GM12878 (cell line): ENCODE measurements at places on chromosomes 11 and 22. TPM values are rescaled to one million over a fixed set of nuclear protein-coding genes. Genes with fewer than 3 reads are reported as not detected.

DNA sequence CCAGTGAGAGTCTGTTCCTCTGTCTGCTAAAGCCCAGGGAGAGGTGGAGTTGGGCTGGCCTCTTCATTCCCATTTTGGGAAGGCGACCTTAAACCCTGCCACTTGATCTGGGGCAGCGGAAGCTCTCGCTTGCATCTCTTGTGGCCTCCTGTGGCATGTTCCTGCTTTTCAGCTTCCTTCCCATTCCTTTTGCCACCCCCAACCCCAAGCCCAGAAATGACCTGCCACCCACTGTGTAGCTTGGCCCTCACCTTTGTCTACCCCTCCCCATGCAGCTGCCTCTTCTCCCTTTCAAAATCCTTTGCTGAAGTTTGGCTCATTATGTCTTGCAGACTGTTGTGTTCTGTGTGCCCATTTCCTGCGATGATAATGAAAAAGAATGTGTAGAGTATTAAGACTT, 110.2 kb downstream of the DBX1 start:
- DNase-seq = no peak

- no peak for DNase-seq
These were observed 3.3 kb upstream of the BCL9L start for GRCh38 chr11:118928870-118929500.

DNA sequence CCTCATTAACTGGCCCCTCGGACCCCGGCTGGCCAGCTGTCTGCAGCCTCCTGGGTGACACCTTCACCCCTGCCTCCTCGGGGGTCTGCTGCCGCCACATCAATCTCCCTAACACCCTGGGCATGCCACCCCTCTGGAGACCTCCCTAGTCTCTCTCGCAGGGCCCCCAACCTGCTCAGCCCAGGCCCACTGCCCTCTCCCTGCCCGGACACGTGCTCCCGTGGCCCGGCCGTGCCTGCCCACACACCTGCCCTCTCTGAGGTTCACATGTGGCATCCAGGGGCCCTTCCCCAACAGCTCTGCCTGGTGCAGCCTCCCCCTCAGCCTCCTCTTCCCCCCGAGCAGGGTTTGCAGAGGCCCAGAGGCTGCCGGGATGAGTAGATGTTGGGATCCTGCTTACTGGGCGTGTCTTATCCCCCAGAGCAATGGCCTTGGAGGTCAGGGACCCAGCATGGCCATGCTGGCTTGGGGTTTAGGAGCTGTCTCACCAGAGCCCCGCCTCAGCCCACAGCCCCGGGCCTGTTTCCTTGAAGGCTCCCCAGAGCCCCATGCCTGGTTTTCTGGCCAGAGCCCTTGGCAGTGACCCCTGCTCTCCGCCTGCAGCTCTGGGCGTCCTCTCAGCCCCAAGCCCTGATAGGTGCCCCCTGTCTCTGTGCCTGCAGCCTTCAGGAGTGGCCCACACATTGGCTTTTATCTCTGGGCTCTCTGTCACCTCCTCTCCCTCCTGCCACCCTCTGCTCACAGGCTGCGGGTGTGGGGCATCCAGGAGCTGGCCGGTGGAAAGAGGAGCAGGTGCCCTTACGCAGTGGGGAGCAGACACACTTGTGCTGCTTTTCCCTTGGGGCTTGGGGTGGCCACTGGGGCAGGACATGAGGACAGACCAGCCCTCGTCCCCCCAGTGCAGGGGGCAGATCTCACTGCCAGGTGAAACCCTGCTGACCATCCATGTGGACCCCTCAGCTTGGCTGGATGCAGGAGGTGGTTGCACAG, 25.7 kb upstream of the SEPTIN5 start:
- no peak for DNase-seq

DNA sequence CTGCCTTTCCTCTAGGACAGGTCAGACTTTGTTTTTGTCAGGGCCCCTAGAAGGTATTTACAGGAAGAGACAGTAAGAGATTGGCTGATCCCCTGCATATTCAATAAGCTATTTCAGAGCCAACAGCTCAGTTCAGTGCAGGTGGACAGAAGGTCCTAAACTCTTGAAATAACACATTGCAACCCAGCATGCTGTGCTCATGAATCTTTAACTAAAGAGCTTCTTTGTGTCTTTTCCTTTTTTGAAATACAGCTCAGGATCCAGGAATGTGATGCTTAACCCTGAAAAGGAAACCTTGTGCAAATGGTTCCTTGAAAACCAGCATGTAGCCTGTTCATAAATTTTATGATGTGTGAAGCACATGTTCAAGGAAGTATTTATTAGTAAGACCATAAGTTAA, 43.9 kb downstream of the BBOX1 start:
- DNase-seq = no peak

DNA sequence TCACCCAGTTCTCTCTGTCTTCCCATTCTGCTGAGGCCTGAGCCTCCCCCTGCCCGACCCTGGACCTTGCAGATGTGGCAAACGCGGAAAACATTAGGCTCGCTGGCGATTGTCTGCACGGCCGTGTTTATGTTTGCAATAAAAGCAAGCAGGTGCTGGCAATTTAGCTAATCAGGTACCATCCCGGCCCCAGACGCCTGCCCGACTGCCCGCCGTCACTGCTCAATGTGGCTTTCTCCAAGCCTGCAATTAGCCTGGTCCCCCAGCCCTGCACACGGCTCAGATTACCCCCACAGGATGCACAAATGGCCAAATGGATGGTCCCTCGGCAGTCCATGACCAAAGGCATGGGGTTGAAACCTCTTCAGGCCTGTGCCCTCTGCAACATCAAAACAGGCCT, 259.7 kb downstream of the MN1 start:
- no peak for DNase-seq

DNA sequence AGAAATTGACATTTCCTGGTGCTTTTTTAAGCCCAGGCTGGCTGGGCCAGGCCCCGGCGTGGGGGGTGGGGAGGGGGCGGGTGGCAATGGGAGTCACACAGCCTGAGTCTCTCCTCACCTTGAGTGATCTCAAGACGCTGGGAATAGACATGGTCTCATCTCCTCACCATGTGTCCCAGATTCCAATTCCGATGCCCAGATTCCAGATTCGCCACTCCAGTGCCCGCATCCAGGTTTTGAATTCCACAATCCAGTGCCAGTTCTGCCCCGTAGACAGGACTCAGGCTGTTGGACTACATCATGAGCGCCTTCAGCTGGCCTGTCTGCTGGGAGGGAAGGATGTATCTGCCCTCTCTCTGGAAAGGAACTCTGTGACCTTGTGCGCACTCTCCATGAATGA, 19.1 kb downstream of the KCNC1 start:
- no peak for DNase-seq

DNA sequence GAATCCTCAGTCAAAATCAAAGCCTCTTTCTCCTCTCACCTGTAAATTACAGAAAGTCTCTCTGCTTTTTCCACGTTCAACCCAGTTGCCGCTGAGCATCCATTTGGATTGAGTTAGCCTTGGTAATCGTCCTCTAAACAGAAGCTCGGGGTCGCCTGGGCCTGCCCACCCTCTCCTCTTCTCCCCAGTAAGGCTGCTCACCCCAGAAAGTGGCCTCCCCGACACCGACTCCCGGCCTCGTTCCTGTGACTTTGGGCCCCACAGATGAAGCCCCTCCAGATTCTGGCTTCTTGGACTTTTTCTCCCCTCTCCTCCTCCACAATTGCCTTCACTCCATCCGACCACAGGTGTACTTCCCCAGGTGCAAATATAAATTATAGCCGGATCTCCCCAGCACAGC, 1500.0 kb downstream of the BRD1 start:
- no peak for DNase-seq

- no peak for DNase-seq
These were observed 72.6 kb upstream of the GRAMD1B start for GRCh38 chr11:123357353-123357989.

- DNase-seq = no peak
These were observed 2.2 kb downstream of the CRYAB start for GRCh38 chr11:111909378-111909777.

GRCh38 chr22:26800858-26801257, 143.5 kb downstream of the MIAT start:
- no peak for DNase-seq

DNA sequence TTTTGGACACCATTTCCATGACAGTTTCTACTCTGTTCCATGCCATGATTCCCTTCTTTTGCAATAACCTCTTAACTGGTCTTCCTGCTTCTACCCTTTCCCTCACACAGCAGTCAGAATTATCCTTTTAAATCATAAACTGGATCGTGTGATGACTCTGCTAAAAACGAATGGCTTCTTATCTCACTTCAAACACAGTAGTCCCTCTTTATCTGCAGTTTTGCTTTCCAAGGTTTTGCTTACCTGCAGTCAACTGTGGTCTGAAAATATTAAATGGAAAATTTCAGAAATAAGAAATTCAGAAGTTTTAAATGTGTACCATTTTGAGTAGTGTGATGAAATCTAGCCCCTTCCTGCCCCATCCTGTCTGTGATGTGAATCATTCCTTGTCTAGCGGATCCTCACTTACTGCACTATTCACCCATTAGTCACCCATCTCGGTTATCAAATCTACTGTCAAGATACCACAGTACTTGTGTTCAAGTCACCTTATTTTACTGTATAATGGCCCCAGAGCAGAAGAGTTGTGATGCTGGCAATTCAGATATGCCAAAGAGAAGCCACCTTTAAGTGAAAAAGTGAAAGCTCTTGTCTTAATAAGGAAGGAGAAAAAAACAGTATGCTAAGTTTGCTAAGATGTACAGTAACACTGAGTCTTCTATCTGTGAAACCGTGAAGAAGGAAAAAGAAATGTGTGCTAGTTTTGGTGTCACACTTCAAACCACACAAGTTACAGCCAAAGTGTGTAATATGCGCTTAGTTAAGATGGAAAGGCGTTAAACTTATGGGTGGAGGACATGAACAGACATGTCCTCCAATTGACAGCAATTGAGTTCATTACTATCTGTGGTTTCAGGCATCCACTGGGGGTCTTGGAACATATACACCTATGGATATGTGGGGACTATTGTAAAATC, 283.0 kb downstream of the DDX10 start:
- DNase-seq = no peak

- DNase-seq = no peak
These were observed 1336.9 kb downstream of the BRD1 start for GRCh38 chr22:48490500-48491411.

GRCh38 chr11:13440100-13440855, 22.7 kb downstream of the BTBD10 start:
- no peak for DNase-seq

DNA sequence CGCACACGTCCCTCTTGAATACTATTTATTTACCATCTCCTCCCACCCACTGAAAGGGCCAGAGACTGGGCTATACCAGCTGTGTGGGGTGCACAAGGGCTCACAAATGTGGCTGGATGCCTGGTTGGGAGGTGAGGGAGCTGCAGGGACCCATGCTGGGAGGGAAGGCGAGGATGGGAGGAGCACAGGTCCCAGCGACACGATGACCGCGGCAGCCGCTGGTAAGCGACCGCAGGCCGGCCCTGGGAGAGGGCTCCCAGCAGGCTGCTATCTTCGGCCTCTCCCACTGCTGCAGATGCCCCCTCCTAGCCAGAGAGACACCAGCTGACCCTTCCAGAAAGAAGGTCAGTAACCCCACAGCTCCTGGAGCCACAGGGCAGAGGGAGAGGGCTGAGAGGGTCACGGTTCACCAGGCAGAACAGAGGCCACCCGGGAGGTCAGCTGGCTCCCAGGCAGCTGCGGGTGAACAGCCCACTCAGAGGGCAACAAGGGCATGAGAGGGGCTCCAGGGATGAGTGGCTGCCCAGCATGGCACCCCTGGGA, 163.9 kb downstream of the CRYBB2 start:
- DNase-seq = no peak

- no peak for DNase-seq
These were observed 933 bp downstream of the ACTN3 start for GRCh38 chr11:66547662-66548009.

Gene P2RY2
- not detected in 2 replicates for polyA plus RNA-seq

Gene HBB
- polyA plus RNA-seq = not detected in 2 replicates

Gene SCUBE2
- polyA plus RNA-seq = 0.54 TPM in 1 of 2 replicates, not detected in the other

Gene TMEM45B
- polyA plus RNA-seq = not detected in 2 replicates

Gene MCHR1
- polyA plus RNA-seq = 0.20 TPM in 1 of 2 replicates, not detected in the other

Gene SERPING1
- 0.20 TPM in 1 of 2 replicates, not detected in the other for polyA plus RNA-seq

Gene CYP2D6
- 0.24 and 0.42 TPM in 2 replicates for polyA plus RNA-seq

Gene OR5AN1
- polyA plus RNA-seq = not detected in 2 replicates

Gene STARD10
- polyA plus RNA-seq = 7.1 and 10.3 TPM in 2 replicates

Gene BANF1
- polyA plus RNA-seq = 421 and 423 TPM in 2 replicates

Gene NXPE4
- polyA plus RNA-seq = not detected in 2 replicates

Gene CNIH2
- polyA plus RNA-seq = 0.19 and 0.25 TPM in 2 replicates

Gene PTPN5
- 0.05 TPM in 1 of 2 replicates, not detected in the other for polyA plus RNA-seq

Gene ALDH3B1
- 0.23 and 0.37 TPM in 2 replicates for polyA plus RNA-seq

Gene LRRC10B
- polyA plus RNA-seq = not detected in 2 replicates

Gene INS
- not detected in 2 replicates for polyA plus RNA-seq

Gene FLRT1
- 0.04 and 0.10 TPM in 2 replicates for polyA plus RNA-seq

Gene VSIG2
- 0.11 TPM in 1 of 2 replicates, not detected in the other for polyA plus RNA-seq

Gene P4HA3
- not detected in 2 replicates for polyA plus RNA-seq
